Karpas-422 (cell line): ENCODE measurements at places on chromosomes 7 and 10. TPM values are rescaled to one million over a fixed set of nuclear protein-coding genes. Genes with fewer than 3 reads are reported as not detected.
A peak's percentile ranks its signal among the peaks of the same experiment; 100 is the strongest.

DNA sequence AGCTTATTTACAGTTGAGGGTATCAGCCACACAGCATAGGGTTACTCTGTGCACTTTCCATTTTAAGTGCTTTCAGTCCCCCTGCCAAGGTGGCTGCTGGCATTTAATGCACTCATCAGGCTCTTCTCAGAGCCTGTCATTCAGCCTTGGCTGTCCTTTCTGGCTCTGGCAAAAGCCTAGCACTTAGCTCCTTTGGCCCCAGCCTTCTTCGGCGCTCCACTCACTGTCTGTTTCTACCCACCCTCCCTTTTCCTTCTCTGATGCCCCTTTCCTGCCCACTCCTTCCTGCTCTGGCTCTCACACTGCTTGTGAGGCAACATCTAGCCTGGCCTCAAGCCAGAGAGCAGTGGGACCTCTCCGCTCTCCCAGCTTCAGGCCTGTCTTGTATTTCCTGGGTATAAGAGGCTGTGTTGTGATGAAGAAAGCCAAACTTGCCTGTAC, 60.2 kb downstream of the WIPF3 start:
- H3K27ac ChIP-seq: no peak overlapping the region
- no peak overlapping the region for H3K4me3 ChIP-seq
- no peak for DNase-seq
- no peaks in the 10 kb centered on the region for H3K27me3 ChIP-seq

FOXP2 gene
- not detected in 2 replicates for total RNA-seq

DNA sequence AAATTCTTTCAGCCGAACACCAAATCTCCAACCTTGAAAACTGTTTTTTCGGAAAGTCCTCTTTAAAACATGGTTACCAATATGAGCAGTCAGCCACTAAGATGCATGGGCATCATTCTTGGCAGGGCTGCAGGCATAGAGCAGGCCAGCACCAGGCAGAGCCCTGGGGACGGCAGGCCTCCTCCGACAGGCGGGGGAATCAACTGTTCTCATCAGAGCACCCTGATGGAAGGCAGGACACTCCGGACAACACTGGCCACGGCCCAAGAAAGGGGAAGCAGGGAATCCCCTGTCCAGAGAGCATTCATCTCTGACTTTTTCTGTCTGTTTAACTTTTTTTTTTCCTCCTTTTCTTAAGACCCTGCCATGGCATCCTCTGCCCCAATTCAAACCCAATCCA, 1.4 kb upstream of the NOS3 start:
- H3K27me3 ChIP-seq: no peaks in the 10 kb centered on the region
- H3K4me1 ChIP-seq: peaks cover 11% of the 10 kb centered on the region
- H3K4me3 ChIP-seq: no peak overlapping the region
- DNase-seq: no peak
- H3K36me3 ChIP-seq: no peaks in the 10 kb centered on the region
- H3K27ac ChIP-seq: no peak overlapping the region

COL1A2 gene
- not detected in 2 replicates for total RNA-seq

DGKI gene
- total RNA-seq: not detected in 2 replicates

GRCh38 chr10:33252794-33253203, 81.7 kb downstream of the NRP1 start:
- no peak overlapping the region for H3K4me3 ChIP-seq
- H3K27me3 ChIP-seq: no peaks in the 10 kb centered on the region

DNA sequence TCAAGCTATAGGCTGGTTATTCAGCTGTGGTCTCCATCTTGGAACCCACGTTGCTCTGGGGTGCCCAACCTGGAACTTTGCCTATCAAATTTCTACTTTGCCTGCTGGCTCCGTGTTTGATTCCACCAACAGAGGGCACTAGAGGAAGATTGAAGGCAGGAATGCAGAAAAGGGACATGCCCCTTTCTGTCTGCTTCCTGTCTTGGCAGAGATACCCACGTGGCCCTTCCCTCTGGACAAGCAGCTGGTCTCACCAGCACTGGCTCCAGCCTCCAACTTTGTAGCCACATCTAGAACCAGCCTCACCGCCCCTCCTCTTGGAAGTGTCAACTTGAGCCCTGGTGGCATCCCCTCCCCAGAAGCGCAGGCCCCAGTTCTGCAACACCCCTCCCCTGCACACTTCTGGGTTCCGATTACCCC, 52.1 kb upstream of the ZNF438 start:
- no peaks in the 10 kb centered on the region for H3K36me3 ChIP-seq
- H3K27ac ChIP-seq: no peak overlapping the region
- H3K4me3 ChIP-seq: no peak overlapping the region
- no peaks in the 10 kb centered on the region for H3K4me1 ChIP-seq
- H3K27me3 ChIP-seq: no peaks in the 10 kb centered on the region
- DNase-seq: peak; percentile 77

SHH gene
- not detected in 2 replicates for total RNA-seq

GRCh38 chr7:129514683-129515082, 12.4 kb downstream of the SMKR1 start:
- H3K27ac ChIP-seq: no peak overlapping the region
- no peak for DNase-seq
- no peaks in the 10 kb centered on the region for H3K27me3 ChIP-seq
- H3K4me1 ChIP-seq: no peaks in the 10 kb centered on the region

DNA sequence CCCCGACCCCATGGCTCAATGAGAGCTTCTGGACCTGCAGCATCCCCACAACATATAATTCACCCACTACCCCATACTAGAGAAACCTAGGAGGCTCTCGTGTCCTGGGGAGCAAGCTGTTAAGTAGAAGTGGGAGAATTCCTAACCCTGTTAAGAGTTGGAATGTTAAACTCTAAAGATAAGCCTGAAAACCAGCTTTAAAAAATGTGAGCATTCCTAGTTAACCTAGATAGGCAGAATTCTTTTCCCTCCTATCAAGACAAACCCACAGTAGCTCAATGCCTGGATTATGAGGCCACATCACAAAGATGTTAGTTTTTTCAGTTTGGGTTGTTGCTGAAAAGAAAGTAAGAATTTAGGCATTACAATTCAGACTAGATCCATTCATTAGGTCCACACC, 42.9 kb downstream of the GRM8 start:
- no peaks in the 10 kb centered on the region for H3K4me1 ChIP-seq
- H3K27me3 ChIP-seq: no peaks in the 10 kb centered on the region
- no peak overlapping the region for H3K4me3 ChIP-seq
- no peaks in the 10 kb centered on the region for H3K36me3 ChIP-seq
- DNase-seq: no peak

DNA sequence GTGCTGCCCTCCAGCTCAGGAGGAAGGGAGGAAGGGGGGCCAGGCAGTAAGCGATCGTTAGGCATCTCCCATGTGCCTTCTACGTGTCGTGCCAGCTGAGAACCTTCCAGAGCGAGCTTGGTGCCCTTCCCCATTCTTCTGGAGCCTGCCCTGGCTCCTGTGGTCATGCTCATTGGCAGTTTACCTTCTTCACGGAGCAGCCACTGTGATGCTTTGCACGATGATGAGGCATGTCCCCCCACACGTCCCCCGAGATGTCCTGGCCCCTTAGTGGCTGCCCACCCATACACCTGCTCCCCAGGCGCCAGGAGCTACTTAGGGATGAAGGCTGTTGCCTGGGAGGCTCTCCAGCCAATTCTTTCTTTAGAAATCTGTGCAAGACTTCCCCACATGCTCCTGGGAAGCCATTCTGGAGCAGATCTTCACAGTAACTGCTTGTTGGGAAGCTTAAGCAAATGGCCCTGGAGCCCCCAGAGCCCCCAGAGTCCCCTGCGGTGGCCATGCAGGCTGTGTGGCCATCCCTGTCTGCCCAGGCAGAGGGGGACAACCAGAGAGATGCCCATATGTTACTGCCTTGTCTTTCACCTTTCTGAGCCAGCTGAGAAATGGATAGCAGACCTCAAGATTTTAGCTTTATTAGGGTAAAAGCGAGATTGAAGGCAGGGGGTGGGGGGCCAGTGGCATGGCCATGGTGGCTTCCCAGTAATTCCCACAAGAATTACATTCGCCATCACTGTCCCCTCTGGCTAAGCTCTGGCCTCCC, 199.0 kb downstream of the EBF3 start:
- H3K4me1 ChIP-seq: no peaks in the 10 kb centered on the region
- H3K36me3 ChIP-seq: no peaks in the 10 kb centered on the region
- H3K27me3 ChIP-seq: no peaks in the 10 kb centered on the region
- no peak overlapping the region for H3K27ac ChIP-seq
- no peak for DNase-seq

DNA sequence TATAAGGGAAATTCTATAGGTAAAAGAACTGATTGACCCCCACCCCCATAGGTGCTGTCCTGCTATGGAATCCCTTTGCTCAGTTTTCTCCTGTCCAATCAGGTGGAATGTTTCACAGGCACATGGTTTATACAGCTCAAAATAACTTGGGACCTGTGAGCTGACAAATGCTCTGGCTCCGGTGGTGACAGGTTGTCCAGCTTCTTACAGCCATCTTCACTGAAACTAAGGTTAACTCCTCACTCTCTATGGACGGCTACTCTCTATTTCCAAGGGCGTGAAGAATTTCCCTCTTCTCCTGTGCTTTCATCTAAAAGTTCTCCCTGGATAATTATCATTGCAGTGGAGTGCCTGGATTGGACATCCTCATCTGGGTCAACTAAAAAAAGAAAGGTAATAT, at the start of gene MYPN:
MYPN (plus strand) TSS at position 158 of the 400 bp plus-strand sequence. CDS start 11,951 bp downstream, outside the sequence.
- H3K27me3 ChIP-seq: no peaks in the 10 kb centered on the region
- H3K4me3 ChIP-seq: no peak within 1 kb of the TSS
- no peaks in the 10 kb centered on the region for H3K4me1 ChIP-seq
- H3K27ac ChIP-seq: no peak within 1 kb of the TSS
- H3K36me3 ChIP-seq: no peaks in the 10 kb centered on the region

DNA sequence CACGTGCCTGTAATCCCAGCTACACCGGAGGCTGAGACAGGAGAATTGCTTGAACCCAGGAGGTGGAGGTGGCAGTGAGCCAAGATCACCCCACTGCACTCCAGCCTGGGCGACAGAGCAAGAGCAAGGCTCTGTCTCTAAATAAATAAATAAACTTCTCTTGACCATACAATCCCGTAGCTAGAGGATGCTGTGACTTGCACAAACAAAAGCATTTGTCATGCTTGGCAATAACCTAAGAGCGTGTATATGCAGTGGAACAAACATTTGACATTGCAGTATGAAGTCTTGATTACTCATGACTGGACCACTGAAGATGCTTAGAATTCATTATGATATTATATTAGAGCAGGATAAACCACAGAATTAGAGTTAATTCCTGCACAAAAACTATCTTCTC, 1.4 kb upstream of the C7orf57 start:
- H3K27me3 ChIP-seq: no peaks in the 10 kb centered on the region
- H3K4me3 ChIP-seq: no peak overlapping the region
- H3K4me1 ChIP-seq: peaks cover 4% of the 10 kb centered on the region

DNA sequence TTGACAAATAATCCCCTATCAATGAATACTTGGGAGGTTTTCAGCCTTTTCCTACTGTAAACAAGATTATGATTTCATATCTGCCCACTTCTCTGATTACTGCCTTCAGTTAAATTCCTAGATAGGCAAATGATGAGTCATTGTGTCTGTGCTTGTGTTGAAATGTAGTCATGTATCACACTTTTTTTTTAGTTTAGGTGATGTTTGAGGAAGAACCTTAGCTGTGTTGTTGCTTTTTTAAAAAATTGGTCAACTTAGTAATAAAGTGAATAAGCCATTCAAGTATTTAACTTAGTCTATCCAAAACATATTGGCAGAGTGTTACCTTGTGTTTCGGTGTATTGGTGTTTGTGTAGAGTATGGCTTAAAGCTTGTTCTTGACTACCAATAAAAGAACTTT, 60.0 kb downstream of the WAC start:
- H3K4me3 ChIP-seq: no peak overlapping the region
- no peaks in the 10 kb centered on the region for H3K27me3 ChIP-seq
- DNase-seq: no peak
- peaks cover 85% of the 10 kb centered on the region for H3K36me3 ChIP-seq

ACHE gene
- not detected in 2 replicates for total RNA-seq

GRCh38 chr7:109449760-109450159, 880.1 kb downstream of the DNAJB9 start:
- no peak overlapping the region for H3K27ac ChIP-seq
- no peaks in the 10 kb centered on the region for H3K36me3 ChIP-seq
- H3K4me3 ChIP-seq: no peak overlapping the region
- DNase-seq: no peak
- no peaks in the 10 kb centered on the region for H3K27me3 ChIP-seq

GET4 gene
- 16.2 and 33.3 TPM in 2 replicates for total RNA-seq

TFPI2 gene
- not detected in 2 replicates for total RNA-seq

GRCh38 chr7:6158424-6159096, 113.9 kb downstream of the CYTH3 start:
- no peak for DNase-seq
- no peaks in the 10 kb centered on the region for H3K27me3 ChIP-seq
- no peaks in the 10 kb centered on the region for H3K4me1 ChIP-seq
- no peak overlapping the region for H3K27ac ChIP-seq
- H3K36me3 ChIP-seq: no peaks in the 10 kb centered on the region
- H3K4me3 ChIP-seq: no peak overlapping the region

GRCh38 chr7:94444813-94445212, 50.1 kb downstream of the COL1A2 start:
- no peaks in the 10 kb centered on the region for H3K4me1 ChIP-seq
- DNase-seq: no peak
- no peak overlapping the region for H3K27ac ChIP-seq
- H3K4me3 ChIP-seq: no peak overlapping the region
- H3K36me3 ChIP-seq: no peaks in the 10 kb centered on the region

- H3K27ac ChIP-seq: no peak overlapping the region
- H3K4me3 ChIP-seq: no peak overlapping the region
- H3K36me3 ChIP-seq: no peaks in the 10 kb centered on the region
- no peaks in the 10 kb centered on the region; the same call in 1 of the 2 replicates for H3K27me3 ChIP-seq
Measured at GRCh38 chr10:4635388-4635787, 190.6 kb upstream of the AKR1E2 start.

CTAGE6 gene
- total RNA-seq: not detected in 2 replicates

DNA sequence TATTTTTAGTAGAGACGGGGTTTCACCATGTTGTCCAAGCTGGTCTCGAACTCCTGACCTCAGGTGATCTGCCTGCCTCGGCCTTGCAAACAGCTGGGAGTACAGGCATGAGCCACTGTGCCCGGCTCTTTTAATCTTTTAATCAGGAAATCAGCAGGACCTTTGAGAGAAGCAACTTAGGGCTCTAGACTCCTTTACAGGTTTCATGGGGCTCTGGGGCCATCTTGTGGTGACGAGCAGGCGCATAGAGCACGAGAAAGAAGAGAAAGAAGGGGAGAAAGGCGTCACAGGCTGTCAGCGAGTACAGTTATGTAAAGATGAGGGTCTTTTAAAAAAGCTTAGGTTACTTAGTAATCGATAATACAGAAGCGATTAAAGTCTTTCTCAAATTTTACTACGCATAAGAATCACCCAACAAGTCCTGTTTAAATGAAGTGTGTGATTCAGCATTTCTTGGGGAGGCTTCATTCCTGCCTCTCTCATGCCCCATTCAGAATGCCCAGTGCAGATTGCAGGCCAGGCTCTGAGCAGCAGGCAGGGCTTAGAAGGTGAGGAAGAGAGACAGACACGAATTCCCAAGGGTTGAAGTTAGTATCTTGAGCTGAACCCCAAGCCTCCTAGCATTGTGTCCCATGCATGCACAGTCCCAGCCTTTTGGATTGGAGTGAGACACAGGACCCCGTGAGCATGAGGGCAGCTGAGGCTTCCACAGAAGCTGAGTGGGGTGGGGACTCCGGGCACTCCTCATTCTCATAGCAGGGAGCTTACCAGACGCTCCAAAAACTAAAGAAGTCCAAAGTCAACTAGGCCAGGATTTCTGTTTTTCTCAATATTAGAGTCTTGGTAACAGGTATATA, 23.6 kb upstream of the PFKP start:
- H3K4me3 ChIP-seq: no peak overlapping the region
- H3K4me1 ChIP-seq: no peaks in the 10 kb centered on the region
- no peaks in the 10 kb centered on the region for H3K27me3 ChIP-seq
- H3K27ac ChIP-seq: no peak overlapping the region
- no peaks in the 10 kb centered on the region for H3K36me3 ChIP-seq

ADGRA1 gene
- not detected in 2 replicates for total RNA-seq

- H3K4me1 ChIP-seq: no peaks in the 10 kb centered on the region
- no peak overlapping the region for H3K4me3 ChIP-seq
- no peaks in the 10 kb centered on the region for H3K36me3 ChIP-seq
- no peaks in the 10 kb centered on the region for H3K27me3 ChIP-seq
Measured at GRCh38 chr7:1520539-1521234, 9.8 kb upstream of the MAFK start.
